Esophagus squamous epithelium (tissue), 5 donors: ENCODE measurements at places on chromosomes 7 and 10. TPM values are rescaled to one million over a fixed set of nuclear protein-coding genes. Genes with fewer than 3 reads are reported as not detected.

Gene SVOPL
- total RNA-seq = 0.18 TPM

DNA sequence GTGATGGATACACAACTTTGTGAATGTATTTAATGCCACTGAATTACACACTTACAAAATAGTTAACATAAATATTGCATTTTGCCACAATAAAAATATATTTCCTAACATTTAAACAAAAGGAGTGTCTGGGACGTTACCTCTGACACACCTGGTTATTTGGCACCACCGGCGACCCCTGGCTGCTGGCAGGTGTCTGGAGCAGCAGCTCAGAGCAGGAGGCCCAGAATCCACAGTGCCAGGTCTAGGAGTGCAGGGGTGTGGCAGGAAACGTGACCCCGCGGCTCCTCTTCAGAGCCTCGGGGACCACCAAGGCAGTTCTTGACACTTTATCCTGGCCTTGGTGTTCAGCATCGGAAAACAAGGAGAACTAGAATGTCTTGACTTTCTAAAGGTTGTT, 46.3 kb downstream of the MGMT start:
- no peaks in the 10 kb centered on the region for H3K4me1 ChIP-seq
- no peaks in the 10 kb centered on the region for H3K36me3 ChIP-seq
- H3K4me3 ChIP-seq = no peak overlapping the region

- no peaks in the 10 kb centered on the region for H3K36me3 ChIP-seq
- no peak for DNase-seq
- peaks cover 22% of the 10 kb centered on the region for H3K4me1 ChIP-seq
- no peak overlapping the region for H3K27ac ChIP-seq
- no peaks in the 10 kb centered on the region for H3K27me3 ChIP-seq
Observed at GRCh38 chr7:26348234-26348851, 56.7 kb downstream of the SNX10 start.

GRCh38 chr7:71661671-71662224, 529.8 kb downstream of the GALNT17 start:
- no peak overlapping the region for H3K4me3 ChIP-seq
- no peak overlapping the region for H3K27ac ChIP-seq
- H3K27me3 ChIP-seq = no peaks in the 10 kb centered on the region
- H3K36me3 ChIP-seq = no peaks in the 10 kb centered on the region
- DNase-seq = no peak
- H3K4me1 ChIP-seq = no peaks in the 10 kb centered on the region

GRCh38 chr10:35331894-35332640, 4.2 kb upstream of the CCNY start:
- H3K27ac ChIP-seq = peak overlapping the region; percentile 6
- DNase-seq = no peak
- no peak overlapping the region for H3K4me3 ChIP-seq
- H3K4me1 ChIP-seq = peaks cover 7% of the 10 kb centered on the region
- H3K36me3 ChIP-seq = no peaks in the 10 kb centered on the region

Gene OR2A12
- total RNA-seq = not detected

Gene LRIT1
- not detected for total RNA-seq

Gene CTAGE6
- 1.5 TPM for total RNA-seq

Gene ACTL6B
- not detected for total RNA-seq

GRCh38 chr10:21969326-21970287, 33.9 kb downstream of the DNAJC1 start:
- no peak overlapping the region for H3K27ac ChIP-seq
- no peaks in the 10 kb centered on the region for H3K36me3 ChIP-seq
- H3K4me1 ChIP-seq = no peaks in the 10 kb centered on the region
- DNase-seq = no peak
- H3K4me3 ChIP-seq = no peak overlapping the region
- H3K27me3 ChIP-seq = no peaks in the 10 kb centered on the region

DNA sequence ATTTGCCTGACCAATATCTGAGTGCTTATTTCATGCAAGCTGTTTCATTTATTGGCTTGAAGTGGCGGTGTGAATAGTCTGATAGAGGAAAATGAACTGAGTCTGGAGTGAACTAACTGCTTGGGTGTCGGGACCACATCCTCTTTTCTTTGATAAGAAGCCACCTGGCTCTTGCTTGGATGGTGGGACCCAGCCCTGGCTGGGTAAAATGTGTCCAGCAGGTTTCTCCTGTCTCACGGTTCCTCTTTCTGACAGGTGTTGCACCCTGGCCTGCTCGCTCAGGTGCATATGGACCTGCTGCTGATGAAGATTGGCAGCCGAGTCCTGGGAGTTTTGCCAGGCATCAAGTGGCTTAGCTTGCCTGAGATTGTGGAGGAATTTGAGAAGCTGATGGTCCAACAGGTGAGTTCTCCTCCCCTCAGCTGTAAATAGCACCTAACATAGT, 1.6 kb downstream of the ADCK2 start:
- DNase-seq = no peak
- peaks cover 38% of the 10 kb centered on the region for H3K36me3 ChIP-seq
- no peaks in the 10 kb centered on the region for H3K27me3 ChIP-seq
- H3K27ac ChIP-seq = no peak overlapping the region
- H3K4me3 ChIP-seq = peak overlapping the region; percentile 88
- H3K4me1 ChIP-seq = peaks cover 18% of the 10 kb centered on the region

- no peak for DNase-seq
- H3K36me3 ChIP-seq = no peaks in the 10 kb centered on the region
- H3K27me3 ChIP-seq = no peaks in the 10 kb centered on the region
- no peak overlapping the region for H3K27ac ChIP-seq
- H3K4me1 ChIP-seq = no peaks in the 10 kb centered on the region
Observed at GRCh38 chr7:40646717-40647116, 511.9 kb downstream of the SUGCT start.

GRCh38 chr7:41029072-41029499, 673.8 kb downstream of the INHBA start:
- H3K27ac ChIP-seq = no peak overlapping the region
- DNase-seq = no peak
- no peaks in the 10 kb centered on the region for H3K4me1 ChIP-seq
- H3K4me3 ChIP-seq = no peak overlapping the region
- no peaks in the 10 kb centered on the region for H3K36me3 ChIP-seq
- no peaks in the 10 kb centered on the region for H3K27me3 ChIP-seq

- H3K4me3 ChIP-seq = no peak overlapping the region
- peaks cover 25% of the 10 kb centered on the region for H3K4me1 ChIP-seq
- no peaks in the 10 kb centered on the region for H3K36me3 ChIP-seq
- peaks cover 12% of the 10 kb centered on the region for H3K27me3 ChIP-seq
Observed at GRCh38 chr10:99519690-99520039, 13.1 kb upstream of the NKX2-3 start.

DNA sequence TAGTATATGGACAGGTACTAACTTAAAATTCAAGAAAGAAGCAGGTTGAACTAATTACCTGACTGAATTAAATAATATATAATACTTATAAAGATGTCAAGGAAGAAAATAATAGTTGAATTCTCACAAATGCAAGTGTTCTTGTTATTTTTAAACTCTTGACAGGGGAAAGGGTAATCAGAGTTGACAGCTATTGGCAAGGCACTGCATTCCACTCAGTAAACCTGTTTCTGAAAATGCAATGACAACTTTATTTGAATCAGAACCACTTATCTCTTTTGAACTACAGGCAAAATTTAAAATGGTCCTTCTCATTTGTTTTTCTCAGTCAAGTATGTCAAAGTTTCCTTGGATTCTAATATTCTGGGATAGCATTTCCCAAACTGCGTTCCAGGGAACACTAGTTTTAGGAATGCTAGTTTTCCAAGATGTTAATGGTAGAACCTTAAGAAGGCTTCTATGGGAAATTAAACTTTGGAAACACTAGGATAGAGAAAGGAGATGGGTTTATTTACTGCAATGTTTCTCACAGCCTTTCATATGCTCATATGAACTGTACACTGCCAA, 103.7 kb upstream of the LRRN3 start:
- H3K4me3 ChIP-seq = no peak overlapping the region
- no peak for DNase-seq
- no peaks in the 10 kb centered on the region for H3K27me3 ChIP-seq
- H3K36me3 ChIP-seq = no peaks in the 10 kb centered on the region
- no peak overlapping the region for H3K27ac ChIP-seq
- peaks cover 5% of the 10 kb centered on the region for H3K4me1 ChIP-seq

GRCh38 chr7:75945297-75946168, 30.6 kb downstream of the POR start:
- no peak overlapping the region for H3K4me3 ChIP-seq
- H3K36me3 ChIP-seq = no peaks in the 10 kb centered on the region
- peak overlapping the region; percentile 81 for H3K27ac ChIP-seq
- no peak for DNase-seq
- H3K27me3 ChIP-seq = no peaks in the 10 kb centered on the region
- peaks cover 69% of the 10 kb centered on the region for H3K4me1 ChIP-seq

Gene TLX1
- not detected for total RNA-seq
